Naive thymus-derived CD8-positive, alpha-beta T cell (primary cell): ENCODE measurements at places on chromosomes 16 and 17. TPM values are rescaled to one million over a fixed set of nuclear protein-coding genes. Genes with fewer than 3 reads are reported as not detected.

GRCh38 chr16:81817789-81818567 is 38.9 kb downstream of the PLCG2 start:
- peak overlapping the region; percentile 71 for H3K4me3 ChIP-seq
- H3K4me1 ChIP-seq: peaks cover 3% of the 10 kb centered on the region
- no peaks in the 10 kb centered on the region for H3K36me3 ChIP-seq
- H3K27ac ChIP-seq: no peak overlapping the region

GRCh38 chr17:30334421-30334820 is 564 bp upstream of the TMIGD1 start:
- no peaks in the 10 kb centered on the region for H3K27me3 ChIP-seq
- DNase-seq: no peak
- no peak overlapping the region for H3K4me3 ChIP-seq
- H3K27ac ChIP-seq: no peak overlapping the region

DNA sequence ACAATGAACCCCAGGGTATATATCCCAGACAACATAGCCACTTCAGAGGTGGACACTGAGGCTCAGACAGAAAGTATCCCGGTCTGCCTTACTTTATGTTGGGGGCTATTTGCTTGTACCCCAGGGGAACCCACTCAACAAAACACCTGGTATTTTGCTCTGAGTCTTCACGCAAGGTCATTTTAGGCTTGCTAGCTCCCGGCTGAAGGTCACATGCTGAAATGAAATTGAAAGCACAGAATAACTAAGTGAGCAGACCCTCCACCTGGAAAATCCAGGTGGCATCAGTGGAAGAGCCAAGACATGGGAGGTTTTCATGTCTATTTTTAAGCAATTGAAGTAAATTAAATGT is 4.1 kb upstream of the KDM8 start:
- H3K4me3 ChIP-seq: peak overlapping the region; percentile 22
- no peaks in the 10 kb centered on the region for H3K27me3 ChIP-seq
- peak overlapping the region; percentile 98 for H3K27ac ChIP-seq
- peaks cover 95% of the 10 kb centered on the region for H3K4me1 ChIP-seq
- H3K36me3 ChIP-seq: no peaks in the 10 kb centered on the region

GRCh38 chr17:42050393-42051012 is at the start of gene C17orf113:
C17orf113 (minus strand) TSS chr17:42050601; CDS start chr17:42043376, 7,225 bp downstream.
- H3K36me3 ChIP-seq: no peaks in the 10 kb centered on the region
- DNase-seq: peak; percentile 81
- H3K4me3 ChIP-seq: peak within 1 kb of the TSS; percentile 80
- H3K4me1 ChIP-seq: peaks cover 9% of the 10 kb centered on the region

DNA sequence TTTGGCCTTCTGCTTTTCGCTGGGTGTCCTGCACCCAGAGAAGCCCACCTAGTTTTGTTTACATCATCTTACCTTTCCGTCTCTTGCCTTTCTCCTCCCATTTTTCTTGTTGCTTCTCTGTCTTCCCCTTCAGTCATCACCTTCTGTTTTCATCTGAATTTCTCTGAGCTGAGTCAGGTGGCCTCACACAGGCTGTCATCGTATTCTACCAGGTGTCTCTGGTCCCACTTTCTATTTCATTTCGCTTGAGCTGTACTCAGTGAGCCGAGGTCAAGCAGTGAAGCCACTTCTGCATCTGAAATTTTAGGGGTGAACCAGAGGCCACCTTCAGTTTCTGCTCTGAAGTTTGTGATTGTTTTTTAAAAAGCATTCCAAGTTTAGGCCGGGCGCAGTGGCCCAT is 9.7 kb downstream of the CRAMP1 start:
- DNase-seq: no peak
- H3K36me3 ChIP-seq: peaks cover 60% of the 10 kb centered on the region
- no peak overlapping the region for H3K4me3 ChIP-seq
- H3K27ac ChIP-seq: no peak overlapping the region
- peaks cover 11% of the 10 kb centered on the region for H3K4me1 ChIP-seq

DNA sequence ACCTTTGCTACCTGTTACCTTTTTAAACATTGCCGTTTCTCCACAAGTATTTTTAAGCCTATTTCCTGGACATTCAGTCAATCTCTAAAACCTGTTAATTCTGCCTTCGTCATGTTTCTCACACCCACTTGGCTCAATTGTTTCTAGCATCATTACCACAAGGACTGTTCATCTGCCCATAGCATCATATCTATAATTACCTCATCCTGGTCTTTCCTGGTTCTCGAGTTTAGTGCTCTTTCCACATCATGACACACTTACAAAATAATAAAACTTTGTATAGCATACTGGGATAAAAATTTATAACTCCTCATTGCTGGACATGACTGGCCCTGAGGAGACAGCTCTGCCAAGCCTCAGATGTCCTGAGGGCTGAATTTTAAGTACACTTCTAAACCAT is 104.8 kb downstream of the CYB561 start:
- H3K4me1 ChIP-seq: no peaks in the 10 kb centered on the region
- H3K36me3 ChIP-seq: peaks cover 43% of the 10 kb centered on the region
- no peaks in the 10 kb centered on the region for H3K27me3 ChIP-seq
- no peak for DNase-seq
- no peak overlapping the region for H3K4me3 ChIP-seq

GRCh38 chr16:68144008-68144407 is 58.8 kb downstream of the NFATC3 start:
- no peak overlapping the region for H3K27ac ChIP-seq
- DNase-seq: no peak
- peaks cover 14% of the 10 kb centered on the region for H3K36me3 ChIP-seq
- H3K27me3 ChIP-seq: no peaks in the 10 kb centered on the region
- no peak overlapping the region for H3K4me3 ChIP-seq

DNA sequence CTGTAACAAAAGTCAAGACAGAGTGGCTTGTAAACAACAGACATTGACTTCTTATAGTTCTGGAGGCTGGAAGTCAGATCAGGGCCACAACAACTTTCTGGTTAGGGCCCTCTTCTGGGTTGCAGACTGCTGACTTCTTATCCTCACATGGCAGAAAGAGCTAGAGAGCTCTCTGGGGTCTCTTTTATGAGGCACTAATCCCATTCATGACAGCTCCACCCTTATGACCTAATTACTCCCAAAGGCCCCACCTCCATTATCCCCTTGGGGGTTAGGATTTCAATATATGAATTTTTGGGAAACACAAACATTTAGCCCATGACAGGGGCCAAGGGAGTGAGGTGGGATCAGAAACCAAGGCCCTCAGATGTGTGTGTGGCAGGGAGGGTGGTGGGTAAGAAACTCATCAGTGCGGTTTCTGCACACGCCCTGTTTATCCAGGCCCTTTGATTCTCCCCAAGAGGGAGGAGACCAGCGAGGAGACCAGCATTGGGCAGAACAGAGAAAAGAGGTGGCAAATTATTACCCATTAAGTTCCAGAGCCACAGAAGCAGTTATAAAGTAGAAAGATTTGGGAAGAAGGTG is 74.8 kb downstream of the UTP18 start:
- no peak for DNase-seq
- no peak overlapping the region for H3K27ac ChIP-seq
- H3K4me1 ChIP-seq: no peaks in the 10 kb centered on the region
- H3K36me3 ChIP-seq: no peaks in the 10 kb centered on the region
- H3K27me3 ChIP-seq: peaks cover 11% of the 10 kb centered on the region

FOXF1 gene
- total RNA-seq: not detected

PRR35 gene
- not detected for total RNA-seq

UMOD gene
- total RNA-seq: not detected
